ENCODE measurements at places on chromosomes 13 and 19. TPM values are rescaled to one million over a fixed set of nuclear protein-coding genes. Genes with fewer than 3 reads are reported as not detected.

The UCHL3 gene
- total RNA-seq: 23.0 TPM

The TMEM86B gene
- 1.2 TPM for total RNA-seq

The MCEMP1 gene
- total RNA-seq: 0.79 TPM

The ZNF135 gene
- total RNA-seq: 9.5 TPM

The ZNF726 gene
- total RNA-seq: 8.7 TPM

The SPTBN4 gene
- 1.2 TPM for total RNA-seq

The CACNG7 gene
- not detected for total RNA-seq

- no peak for DNase-seq
Observed at GRCh38 chr19:14972676-14973075, 7.0 kb downstream of the SLC1A6 start.

- DNase-seq: no peak
Observed at GRCh38 chr19:46678110-46678732, 17.2 kb upstream of the DACT3 start.

DNA sequence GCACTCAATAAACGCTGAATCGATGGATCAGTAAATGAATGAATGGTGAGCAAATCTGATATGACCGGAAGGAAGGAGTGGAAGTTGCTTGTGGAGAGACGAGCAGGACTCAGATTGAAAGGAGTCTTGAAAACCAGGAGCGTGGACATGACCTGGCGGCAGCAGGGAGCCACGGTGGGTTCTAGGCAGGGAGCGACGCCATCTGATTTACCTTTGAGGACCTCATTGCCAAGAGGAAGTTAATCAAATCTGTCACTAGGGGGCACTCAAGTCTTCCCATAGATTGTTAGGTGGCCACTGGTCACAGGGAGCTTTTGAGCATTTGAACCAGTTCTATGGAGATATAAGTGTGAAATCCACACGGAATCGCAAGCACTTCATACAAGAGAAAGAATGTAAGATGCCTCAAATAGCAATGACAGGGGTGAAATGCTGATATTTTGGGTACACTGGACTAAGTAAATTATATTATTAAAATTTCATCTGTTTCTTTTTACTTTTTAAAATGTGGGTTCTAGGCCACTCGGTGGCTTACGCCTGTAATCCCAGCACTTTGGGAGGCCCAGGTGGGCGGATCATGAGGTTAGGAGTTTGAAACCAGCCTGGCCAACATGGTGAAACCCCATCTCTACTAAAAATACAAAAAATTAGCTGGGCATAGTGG, 9.2 kb upstream of the FBN3 start:
- peak; percentile 10 for DNase-seq

DNA sequence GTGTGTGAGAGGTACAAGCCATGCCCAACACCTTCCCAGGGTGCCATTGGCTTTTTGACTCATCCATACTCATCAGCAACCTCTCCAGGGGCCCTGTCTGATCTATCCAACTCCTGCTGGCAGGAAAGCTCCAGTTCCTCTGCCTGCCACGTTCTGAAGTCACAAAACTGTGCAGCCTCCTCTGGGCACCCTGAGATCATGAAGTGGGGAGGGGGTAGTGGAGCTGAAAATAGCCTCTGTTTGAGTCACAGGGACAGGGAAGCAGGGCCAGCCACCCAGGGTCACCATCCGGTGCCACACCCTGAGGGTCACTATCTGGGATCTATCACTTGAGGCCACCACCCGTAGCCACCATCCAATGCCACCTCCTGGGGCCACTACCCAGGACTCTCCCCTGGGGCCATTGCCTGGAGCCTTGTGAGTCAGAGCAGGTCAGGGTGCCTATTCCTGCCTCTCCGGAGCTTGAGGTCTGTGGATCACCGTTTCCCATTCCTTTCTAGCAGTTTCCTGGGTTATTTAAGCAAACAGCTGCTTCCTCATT, 172.1 kb downstream of the NUFIP1 start:
- no peak for DNase-seq

- no peak for DNase-seq
Observed at GRCh38 chr19:51789061-51789795, 5.7 kb upstream of the FPR3 start.

- no peak for DNase-seq
Observed at GRCh38 chr13:33195693-33196464, 89.7 kb downstream of the STARD13 start.

DNA sequence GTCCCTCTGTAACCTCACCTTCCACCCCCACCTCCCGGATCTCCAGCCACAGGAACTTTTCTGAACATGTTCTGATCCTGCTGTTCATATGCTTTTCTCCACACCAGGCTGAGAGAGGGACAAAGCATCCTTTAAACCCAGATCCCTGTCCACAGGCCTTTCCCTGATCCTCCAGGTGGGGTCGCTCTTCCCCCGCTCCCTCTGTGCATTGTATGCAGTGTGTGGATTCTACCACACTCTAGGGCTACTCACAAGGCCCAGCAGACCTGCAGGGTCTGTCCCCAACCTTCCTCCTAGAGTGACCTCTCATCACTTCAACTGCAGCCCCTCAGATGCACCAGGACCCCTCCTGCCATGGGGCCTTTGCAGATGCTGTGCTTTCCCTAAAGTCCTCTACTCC, 1200.6 kb downstream of the UQCRFS1 start:
- DNase-seq: no peak

DNA sequence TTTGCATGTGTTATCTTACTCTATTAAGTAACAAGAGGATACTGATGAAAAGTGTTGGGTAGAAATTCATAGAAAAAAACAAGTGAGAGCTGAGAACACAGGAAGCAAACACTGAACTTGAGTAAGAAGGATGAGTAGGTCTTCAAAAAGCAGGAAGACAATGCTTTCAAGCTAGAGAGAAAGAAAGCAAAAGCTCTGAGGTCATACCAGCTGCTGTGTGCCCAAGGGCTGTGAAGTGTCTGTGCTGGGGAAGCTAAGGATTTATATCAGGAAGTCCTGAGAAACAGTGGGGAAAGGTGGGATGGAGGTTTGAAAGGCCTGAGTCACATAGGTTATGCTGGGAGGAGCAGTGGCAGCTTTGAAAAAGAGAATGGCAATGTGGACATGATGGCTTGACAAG, 145.5 kb upstream of the MAB21L1 start:
- DNase-seq: no peak

- DNase-seq: no peak
Observed at GRCh38 chr13:99355267-99356011, 48.2 kb upstream of the GPR183 start.

- no peak for DNase-seq
Observed at GRCh38 chr13:36606060-36606459, 67.8 kb upstream of the SERTM1 start.

Data from skin of body (tissue), 3 donors.